ENCODE measurements at places on chromosomes 3 and 15.

DNA sequence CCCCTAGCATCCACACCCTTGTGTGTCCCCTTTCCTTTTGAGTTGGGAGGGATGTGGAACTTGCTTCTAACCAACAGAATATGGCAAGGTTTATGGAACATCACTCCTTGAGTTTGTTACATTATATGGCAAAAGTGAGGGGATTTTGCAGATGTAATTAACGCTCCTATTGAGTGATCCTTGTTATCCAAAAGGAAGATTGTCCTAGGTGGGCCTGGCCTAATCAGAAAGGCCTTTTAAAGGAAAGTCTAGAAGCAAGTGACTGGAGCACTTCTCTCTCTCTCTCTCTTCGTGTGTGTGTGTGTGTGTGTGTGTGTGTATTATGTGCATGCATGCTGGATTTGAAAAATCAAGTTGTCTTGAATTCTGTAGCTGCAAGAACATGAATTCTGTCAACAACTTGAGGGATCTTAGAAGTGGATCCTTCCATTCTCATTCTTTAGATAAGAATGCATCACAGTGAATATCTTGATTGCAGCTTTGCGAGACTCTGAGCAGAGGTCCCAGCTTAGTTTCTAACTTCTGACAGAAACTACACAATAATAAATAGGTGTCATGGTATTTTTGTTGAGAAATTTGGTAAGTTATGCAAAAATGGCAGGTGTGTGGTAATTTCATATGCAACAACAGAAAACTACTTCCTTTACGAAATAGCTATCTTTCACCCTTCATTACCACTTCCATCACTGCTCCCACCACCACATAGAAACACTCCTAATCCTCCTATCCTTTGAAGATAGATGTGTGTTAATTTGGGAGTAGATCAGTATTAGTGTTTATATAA lies 360.9 kb upstream of the CBLB start:
- no peak for DNase-seq

DNA sequence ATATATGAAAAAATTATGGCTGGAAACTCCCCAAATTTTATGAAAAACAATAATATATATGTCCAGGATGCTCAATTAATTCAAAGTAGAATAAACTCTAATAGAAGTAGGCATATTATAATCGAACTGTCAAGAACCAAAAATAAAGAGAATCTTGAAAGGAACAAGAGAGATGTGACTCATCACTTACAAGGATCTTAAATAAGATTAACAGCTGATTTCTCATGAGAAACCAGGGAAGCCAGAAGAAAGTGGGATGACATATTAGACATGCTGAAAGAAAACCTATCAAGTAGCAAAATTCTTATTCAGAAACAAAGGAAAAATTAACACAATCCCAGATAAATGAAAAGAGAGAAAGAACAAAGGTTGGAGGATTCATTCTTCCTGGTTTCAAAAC lies 66.8 kb downstream of the FAIM start:
- no peak for DNase-seq

- no peak for DNase-seq
Measured at GRCh38 chr3:195186041-195186709, 84.8 kb downstream of the XXYLT1 start.

GRCh38 chr15:85986116-85986515 lies 93.6 kb upstream of the AGBL1 start:
- DNase-seq: no peak

DNA sequence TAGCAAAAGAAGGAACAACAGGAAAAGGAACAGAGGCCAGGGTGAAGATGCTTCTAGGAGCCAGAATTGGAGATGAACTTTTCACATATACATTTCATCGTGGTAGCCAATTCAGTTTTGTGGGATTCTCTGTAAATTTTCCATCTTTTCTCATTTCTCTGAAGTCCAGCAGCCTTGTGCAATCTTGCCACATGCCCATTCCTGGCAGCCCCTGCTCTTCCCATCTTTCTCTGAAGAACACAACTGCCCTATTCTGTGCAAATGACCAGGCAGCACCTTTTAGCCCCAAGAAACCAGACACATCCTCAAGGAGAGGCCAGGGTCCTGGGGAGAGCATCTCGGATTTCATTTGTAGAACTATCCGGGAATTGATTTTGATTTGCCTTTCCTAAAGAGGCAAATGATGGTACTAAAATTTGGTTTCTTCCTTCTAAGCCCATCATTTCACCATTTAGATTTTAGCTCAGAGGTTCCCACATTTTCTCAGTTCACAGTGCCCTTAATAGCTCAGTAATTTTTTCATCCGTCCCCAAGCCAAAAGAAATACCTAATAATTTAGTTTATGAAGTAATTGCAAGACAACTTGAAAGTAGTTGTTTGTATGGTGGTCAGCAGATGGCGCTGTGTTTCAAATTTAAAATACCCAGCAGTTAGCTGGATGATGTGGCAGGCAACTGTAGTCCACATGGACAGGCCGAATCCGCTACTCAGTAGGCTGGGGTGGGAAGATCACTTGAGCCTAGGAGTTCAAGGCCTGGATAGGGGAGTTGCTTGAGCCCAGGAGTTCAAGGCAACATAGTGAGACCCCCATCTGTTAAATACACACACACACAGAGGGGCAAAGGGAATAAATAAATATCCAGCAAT lies 61.3 kb upstream of the ACKR4 start:
- DNase-seq: peak; percentile 78

GRCh38 chr15:67024998-67025368 lies 40.4 kb upstream of the SMAD3 start:
- DNase-seq: no peak

DNA sequence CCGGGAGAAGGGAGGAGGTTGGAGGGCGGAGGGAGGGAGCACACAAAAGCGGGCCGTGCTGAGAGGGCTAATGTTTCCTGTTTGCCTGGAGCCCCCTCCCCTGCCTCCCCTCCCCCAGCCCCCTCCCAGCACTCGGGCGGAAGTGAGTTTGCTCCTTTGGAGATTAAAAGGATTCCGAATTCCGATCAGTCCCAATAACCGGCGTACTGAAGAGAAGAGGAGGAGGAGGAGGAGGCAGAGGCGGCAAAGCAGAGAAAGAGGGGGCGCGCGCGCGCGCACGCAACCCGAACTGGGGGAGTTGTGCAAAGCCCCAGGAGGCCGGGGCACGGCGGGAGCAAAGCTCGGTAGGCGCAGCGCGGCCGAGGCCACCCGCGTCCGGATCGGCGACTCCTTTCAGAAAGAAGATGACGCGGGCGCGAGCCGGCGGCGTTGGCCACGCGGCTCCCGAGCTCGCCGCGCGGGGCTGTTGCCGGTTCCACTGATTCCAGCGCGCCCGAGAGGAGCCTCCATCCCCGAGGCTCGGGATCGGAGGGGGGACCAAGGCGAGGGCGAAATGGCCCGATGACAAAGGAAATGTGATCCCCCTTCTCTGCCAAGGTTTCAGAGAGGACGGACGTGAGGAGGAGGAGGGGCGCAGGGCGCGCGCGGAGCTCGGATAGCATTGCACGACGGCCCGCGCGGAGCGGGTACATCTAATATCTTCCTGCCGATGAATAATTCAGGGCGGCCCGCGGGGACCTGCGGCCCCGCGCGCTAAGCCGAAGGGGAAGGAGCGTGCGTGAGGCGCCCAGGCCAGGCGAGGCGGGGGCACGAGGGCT lies 1.1 kb upstream of the TRIM71 start:
- DNase-seq: no peak

DNA sequence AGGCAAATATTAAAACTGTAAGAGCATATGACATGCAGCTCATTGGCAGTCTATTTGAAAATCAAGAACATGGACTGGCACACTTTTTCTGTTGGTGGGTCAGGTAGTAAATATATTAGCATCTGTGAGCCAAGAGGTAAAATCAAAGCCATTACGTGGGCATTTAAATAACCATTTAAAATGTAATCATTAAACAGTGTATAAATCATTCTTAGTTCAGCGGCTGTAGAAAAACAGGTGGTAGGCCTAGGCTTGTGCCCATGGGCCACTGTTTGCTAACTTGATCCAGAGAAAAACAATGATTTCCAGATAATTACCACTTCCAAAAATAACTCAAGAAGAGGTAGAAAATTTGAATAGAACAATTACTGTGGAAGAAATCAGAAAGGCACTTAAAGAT lies 105.1 kb downstream of the CHST2 start:
- no peak for DNase-seq

DNA sequence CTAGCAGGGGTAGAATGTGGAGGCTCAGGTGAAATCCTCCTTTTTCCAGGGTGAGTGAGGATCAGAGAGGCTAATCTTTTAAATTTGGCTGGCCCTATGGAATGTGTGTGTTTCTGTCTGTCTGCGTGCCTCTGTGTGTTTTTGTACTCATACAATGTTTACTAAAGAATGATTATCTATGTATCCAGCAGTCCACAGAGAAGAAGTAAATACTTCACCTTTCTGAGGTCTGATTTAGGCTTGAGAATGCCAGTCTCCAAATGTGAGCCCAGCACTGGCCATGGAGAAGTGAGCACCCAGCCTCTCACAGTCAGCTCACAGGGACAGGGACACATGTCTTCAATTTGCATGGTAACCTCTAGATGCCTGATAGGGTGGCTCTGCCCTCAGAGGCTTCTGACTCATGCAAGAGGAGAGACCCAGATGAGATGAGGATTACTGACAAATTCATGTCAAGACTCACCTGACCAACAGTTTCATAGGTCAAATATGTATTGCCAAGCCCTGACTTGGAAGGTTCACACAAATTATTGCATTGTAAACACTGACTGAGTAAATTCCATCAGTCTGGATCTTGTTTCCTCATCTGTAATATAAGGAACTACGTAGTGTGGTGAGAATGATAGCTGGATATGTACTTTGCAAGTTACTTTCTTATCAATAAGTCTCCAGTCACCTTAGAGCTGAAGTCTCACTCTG lies 31.0 kb downstream of the ENTPD3 start:
- DNase-seq: no peak

Measured in AG09309 (cell line).